ENCODE measurements at places on chromosomes 5 and 9.
A peak's percentile ranks its signal among the peaks of the same experiment; 100 is the strongest.

GRCh38 chr5:160802592-160802991, 49.4 kb downstream of the ATP10B start:
- no peak for DNase-seq

- no peak for DNase-seq
Measured at GRCh38 chr5:21862986-21863385, 990.2 kb downstream of the CDH12 start.

DNA sequence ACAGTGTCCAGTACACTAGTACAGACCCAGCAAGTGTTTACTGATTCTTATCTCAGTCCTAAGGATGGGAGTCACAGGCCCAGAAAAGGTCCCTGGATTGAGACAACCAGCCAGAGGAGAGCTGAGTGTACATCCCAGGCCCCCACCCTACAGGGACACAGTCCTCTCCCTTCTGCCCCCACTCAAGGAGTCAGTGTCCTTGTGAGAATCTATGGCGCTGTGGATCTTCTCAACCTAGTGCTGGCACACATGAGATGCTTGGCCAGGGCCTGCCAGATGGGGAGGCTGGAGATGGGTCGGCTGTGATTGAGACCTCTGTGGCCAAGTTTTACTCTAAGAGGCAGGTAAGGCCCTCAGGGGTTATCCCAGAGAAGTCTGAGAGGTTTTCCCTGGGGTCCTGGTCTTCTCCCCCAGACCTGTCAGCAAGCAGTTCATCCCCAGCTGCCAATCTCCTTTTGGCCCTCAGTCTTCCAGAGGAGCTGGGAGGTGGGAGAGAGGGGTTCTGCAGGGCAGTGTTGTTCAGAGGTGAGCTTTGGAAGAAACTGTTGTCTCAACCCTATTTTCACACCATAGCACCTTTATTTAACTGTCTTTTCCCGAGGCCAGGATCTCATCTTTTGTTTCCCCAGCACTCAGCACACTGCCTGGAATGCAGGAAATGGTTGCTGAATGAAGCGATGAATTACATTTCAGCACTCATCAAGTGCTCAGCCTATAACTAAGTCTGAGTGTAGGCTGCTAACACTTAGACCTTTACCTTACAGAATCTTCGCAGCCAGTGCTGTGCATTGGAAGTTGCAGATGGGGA, 3.2 kb upstream of the NSD1 start:
- no peak for DNase-seq

- DNase-seq: no peak
Measured at GRCh38 chr5:103174147-103174546, 54.0 kb downstream of the PPIP5K2 start.

- DNase-seq: no peak
Measured at GRCh38 chr5:158058208-158059120, 199.5 kb upstream of the CLINT1 start.

GRCh38 chr5:171637811-171638210, 147.8 kb upstream of the SMIM23 start:
- no peak for DNase-seq

DNA sequence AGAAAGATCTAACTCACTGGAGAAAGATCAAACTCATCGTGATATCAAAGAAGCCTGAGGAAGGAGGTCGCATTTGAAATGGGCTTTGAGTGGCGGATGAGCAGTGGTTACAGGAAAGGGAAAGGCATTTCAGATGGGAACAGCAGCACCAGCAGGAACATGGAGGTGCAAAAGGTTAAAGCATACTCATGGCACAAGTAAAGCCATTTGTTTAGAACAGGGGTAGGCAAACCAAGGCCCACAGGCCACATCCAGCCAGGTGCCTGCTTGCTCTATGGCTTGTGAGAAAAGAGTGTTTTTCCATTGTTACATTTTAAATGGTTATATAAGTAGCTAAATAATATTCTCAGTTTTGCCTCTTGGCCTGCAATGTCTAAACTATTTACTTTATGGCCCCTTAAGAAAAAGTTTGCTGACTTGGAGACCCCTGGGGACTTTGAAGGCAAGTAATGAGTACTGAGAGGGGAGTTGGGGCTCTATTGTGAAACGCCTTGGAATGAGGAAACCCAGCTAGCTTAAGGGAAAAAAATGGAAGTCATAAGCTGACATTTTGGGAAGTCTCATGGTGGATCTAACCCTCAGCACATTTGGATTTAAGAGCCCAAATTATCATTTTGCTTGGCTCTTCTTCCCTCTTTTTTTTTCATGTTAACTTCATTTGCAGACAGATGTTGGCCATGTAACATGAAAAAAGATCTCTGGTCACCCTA, 211.1 kb downstream of the NR3C1 start:
- no peak for DNase-seq

DNA sequence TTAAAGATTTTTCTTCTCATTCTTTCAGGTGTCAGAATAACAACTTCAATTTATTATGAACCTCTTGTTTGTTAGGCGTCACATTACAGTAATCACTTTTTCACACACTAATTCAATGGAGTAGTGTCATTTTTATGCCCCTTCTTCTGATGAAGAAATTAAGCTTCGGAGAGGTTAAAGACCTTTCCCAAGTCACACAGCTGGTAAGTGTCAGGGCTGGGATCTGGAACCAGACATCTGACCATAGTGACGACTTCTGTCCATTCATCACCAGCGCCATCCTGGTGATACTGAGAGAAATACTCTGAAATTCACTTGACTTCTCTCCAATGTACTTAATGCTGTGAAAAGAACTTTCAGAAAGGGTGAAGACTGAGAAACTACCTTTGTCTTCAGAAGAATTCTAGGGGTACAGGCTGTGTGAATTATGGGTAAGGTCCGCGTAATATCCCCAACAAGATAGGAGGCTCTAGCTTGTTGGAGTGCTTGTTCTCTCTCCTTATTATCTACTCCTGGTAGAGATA, 173.8 kb downstream of the GAS1 start:
- DNase-seq: no peak

- DNase-seq: no peak
Measured at GRCh38 chr9:134966270-134966669, 48.6 kb upstream of the FCN1 start.

DNA sequence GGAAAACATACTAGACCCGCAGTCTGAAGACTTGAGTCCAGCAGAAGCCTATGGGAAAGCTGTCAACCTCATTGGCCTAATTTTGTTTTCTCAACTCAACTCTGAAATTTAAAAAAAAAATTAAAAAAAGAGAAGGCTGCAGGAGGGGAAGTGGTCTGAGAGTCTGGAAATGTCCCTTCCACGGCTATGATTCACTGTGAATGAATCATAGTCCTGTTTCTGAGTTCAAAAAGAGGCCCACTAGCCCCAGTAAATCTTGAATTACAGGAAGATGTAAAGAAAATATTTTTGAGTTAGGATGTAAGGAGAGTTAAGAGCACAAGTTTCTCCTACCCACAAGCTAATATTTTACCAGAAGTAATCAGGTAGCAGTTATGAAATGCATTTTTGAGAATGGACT, 565.5 kb upstream of the DMAC1 start:
- peak; percentile 94 for DNase-seq

DNA sequence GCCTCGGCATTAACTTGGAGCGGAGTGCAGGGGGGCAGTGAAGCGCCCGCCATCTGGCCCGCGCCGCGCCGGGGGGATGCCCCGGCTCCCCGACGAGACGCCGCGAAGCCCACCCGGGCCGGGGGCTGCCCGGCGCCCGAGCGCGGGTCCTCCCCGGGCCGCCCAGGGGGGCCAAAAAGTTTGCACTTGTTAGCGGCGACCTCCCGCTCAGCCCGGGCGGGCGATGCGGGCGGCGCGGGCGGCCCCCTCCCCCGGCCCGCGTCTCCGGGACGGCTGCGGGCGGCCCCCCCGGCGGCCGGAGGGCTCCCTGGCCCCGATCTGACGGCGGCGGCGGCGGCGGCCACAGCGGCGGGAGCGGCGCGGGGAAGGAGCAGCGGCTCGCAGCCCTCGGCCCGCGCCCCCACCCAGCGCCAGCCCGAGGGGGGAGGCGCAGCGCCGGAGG, at the start of gene NTNG2:
TSS of gene NTNG2 (plus strand) at position 316 of the 442 bp plus-strand sequence. CDS start 4,774 bp downstream, outside the sequence.
- no peak for DNase-seq

GRCh38 chr5:39671561-39671961, 246.8 kb upstream of the DAB2 start:
- no peak for DNase-seq

GRCh38 chr9:133359399-133360175, 3.2 kb downstream of the SURF2 start:
- no peak for DNase-seq

DNA sequence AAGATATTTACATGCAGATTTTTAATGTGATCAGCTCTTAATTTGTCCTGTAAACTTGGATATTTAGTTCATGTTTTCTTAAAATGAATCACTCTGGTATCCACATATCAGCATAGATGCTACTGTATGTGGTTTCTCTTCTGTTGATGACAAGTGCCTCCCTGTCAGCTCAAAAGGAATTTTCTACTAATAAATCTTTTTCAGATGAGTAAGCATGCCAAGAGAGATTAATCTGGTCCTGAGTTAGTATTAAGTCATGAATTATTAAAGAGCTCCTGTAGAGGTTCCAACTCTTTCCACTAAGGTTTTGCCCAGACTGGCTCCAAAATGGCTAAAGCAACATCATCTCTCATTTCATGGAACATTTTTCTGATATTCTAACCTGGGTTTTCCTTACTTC, 129.2 kb downstream of the GOLPH3 start:
- peak; percentile 87 for DNase-seq

DNA sequence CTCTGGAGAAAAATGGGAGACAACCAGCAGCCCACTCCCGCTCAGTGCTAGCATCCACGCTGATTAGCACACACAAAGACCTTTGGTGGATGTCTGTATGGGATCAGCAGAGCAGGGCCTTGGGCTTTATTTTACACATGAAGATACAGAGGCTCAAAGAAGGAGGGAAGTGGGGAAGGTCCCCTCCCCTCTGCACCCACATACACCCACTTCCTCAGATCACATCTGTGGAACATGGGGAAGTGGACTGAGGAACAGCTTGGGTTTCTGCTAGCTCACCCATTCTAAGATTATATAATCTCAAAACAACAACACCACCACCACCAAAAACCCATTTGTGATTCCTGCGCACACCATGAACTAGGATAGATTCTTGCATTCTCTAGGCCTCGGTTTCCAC, 14.0 kb downstream of the GGTA1 start:
- DNase-seq: no peak

GRCh38 chr5:33049842-33050241, 338.7 kb downstream of the NPR3 start:
- peak; percentile 96 for DNase-seq

DNA sequence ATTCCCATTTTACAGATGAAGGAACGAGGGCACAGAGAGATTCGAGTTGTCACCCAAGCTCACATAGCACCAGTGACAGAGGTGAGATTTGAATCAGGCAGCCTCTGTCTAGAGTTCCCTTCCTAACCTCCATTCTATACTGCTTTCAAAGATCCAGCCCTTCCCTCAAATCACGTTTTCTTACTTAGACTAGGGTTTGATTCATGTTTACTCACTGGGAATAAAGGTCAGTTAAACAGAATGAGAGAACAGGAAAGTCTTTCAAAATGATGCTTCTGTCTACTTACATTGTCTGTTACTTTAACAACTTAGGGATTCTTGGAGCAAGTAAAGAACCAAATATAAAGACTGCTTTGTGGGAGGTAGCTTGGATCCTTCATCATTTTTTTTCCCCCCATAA, 40.0 kb downstream of the ZFAND5 start:
- no peak for DNase-seq

- peak; percentile 48 for DNase-seq
Measured at GRCh38 chr9:35579130-35579529, 25.9 kb upstream of the TESK1 start.

DNA sequence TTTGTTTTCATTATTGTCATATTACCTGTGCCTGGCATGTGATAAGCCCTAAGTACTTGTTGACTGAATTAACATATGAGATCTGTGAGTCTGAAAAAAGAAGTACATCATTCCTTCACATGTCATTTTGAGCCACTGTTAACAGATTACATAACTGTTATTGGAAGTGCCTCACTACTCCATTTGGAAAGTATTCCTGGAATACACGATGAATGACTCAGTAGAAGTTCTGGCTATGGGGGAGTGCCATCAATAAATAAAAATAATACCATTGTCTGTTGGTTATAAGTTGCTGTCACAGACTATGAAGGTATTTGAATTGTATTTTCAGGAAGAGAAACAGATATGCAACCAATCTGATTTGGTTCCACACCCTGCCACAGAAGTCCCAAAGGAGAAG, 12.9 kb downstream of the NIPSNAP3B start:
- no peak for DNase-seq

DNA sequence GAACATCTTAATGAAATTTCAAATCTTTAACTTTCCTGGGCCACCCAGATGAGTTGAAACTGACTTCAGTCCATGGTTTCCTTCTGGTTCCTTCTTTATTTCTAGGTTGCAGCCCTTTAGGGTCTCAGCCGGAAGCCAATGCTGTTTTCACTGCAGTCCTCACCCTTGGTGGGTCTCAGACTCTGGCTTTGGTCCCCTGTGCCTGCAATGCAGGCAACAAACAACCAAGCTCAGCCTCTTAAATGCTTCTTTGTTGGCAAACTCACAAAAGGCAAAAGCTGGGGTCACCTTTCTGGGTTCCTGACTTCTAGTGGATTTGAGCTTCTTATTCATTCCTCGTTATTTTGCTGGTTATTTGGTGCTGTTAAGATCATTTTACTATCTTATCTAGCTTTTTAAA, 19.3 kb upstream of the APC start:
- no peak for DNase-seq

DNA sequence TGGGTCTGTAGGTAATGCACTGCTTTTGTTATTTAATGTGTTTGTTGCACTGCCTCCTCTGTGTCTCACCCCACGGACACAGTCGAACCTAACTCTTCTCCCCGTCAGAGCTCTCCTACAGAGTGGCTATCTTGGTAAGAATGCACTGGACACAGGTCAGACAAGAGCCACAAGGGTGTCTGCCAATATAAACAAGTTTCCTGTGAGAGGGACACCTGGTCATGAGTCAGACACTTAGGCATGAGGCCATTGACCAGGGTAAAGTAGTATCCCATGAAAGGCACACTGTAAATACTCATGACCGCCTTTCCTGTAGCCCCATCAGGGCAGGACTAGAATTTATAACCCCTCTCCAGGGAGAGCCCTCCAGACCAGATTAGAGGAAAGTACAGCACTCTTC, 115.5 kb downstream of the SLC12A2 start:
- peak; percentile 72 for DNase-seq

- DNase-seq: no peak
Measured at GRCh38 chr9:127776195-127776923, 2.1 kb downstream of the SH2D3C start.

DNA sequence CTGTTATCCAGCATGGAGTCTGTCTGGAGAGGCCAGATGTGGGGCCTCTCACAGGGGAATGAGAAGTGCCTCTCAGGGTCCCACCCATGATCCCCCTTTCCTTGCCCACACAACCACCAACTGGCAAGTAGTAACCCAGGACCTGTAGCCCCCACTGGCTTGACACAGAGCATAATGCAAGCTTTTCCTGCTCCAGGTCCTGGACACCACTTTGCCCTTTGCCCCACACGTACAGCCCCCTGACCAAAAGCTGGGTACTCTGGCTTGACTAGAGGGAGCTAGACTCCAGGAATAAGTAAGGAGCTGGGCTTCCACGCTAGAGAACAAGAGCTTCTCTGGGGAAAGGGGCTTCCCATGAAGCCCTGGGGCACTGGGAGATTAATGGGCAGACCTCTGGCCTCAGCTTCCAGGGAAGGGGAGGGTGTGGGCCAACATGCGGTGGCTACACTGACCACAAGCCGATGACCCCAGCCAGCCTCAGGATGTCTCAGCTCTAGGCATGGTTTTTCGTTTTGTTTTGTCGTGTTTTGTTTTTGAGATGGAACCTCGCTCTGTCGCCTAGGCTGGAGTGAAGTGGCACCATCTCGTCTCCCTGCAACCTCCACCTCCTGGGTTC, 109.5 kb downstream of the C9orf50 start:
- DNase-seq: no peak
